ENCODE measurements at places on chromosomes 3 and 15.

DNA sequence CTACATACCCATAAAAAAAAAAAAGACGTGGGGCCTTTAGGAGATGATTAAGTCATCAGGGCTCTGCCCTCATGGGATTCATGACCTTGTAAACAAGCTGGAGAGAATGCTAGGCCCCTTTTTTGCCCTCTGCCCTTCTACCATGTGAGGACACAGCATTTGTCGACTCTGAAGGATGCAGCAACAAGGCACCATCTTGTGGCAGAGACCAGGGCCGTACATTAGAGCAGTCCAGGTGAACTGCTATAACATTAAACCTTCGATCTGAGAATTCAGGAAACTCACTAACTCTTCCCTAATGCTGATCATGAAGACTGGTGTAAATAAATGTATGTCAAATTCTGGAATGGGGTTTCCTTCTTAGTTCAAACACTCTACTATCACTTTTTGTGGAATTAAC is 30.7 kb upstream of the SIAH2 start:
- no peak for DNase-seq

DNA sequence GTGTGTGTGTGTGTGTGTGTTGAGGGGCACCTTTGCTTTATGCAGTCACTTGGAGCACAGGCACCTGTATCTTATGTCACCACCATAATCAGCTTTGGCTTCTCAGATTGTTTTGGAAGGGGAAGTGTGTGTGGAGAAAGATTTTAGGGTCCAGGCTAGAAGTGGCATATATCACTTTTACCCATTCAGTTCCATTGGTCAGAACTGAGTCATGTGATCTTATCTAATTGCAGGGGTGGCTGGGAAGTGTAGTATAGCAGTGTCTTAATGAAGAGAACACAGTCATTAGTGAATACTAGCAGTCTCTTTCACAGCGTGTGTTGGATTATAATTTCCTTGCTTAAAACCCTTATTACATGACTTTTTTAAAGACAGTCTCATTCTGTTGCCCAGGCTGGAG is 20.6 kb downstream of the NCK1 start:
- no peak for DNase-seq

- no peak for DNase-seq
Measured at GRCh38 chr3:24530471-24530870, 35.8 kb upstream of the THRB start.

DNA sequence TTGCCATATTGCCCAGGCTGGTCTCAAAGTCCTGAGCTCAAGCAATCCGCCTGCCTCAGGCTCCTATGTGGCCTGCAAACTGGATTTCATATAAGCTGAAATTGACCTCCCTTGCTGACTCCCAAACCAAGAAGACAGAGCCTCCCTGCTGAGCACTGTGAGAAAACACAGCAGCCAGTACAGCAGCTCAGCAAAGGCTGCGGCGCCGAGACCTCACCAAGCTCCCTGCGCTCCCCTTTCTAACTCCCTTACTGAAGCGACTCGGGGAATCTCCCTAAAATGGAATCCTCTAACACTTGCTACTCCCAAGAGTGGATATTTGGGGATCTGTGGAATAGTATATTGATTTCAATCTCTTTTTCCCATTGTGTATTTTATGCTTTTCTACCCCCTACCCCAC is 34.6 kb downstream of the MUC20 start:
- DNase-seq = no peak

DNA sequence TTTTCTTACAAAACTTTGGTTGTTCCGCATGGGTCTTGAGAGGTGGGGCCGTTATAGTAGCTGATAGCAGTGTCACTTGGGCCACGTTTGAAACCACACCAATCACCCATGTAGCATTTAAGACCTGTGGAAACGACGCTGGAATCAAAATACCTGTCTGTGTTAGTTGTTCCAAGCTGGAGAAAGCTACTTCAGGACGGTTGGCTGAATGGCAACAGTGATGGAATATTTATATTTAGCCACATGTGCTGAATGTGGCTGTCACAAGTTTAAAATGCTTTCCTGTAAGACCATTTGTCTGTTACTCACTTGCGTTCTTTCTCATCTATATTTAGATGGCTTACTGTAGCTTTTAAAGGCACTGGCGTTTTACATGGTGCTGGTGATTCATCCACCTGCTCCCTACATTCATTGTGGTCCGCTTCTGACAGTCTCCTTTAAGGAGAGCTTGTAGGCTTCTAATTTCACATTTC is 1.4 kb downstream of the DNAJA4 start:
- no peak for DNase-seq

- DNase-seq = no peak
Measured at GRCh38 chr3:74621581-74621980, 7.1 kb upstream of the CNTN3 start.

DNA sequence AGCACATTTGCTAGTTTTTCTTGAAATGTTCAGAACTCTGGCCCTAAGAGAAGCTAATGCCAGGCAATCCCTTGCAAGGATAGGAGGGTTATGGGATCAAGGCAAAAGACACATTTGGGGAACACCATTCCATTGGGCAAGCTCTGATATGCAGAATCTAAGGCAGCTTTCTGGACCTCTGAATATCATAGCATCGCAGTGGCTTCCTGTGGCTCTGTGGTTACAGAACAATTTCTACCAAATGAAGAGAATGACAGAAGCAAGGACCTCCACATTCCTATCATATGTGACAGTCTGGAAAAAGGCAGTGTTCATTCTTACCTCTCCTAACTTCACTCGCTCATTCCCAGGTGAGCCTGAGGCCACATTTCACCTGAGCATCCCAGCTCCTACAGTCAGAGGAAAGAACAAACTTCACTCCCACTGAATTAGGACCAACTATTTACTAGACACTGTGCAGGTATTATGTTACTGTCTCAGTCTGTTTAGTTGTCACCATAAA is 836.1 kb upstream of the CFAP20DC start:
- no peak for DNase-seq

- DNase-seq = no peak
Measured at GRCh38 chr3:45320986-45321385, 67.4 kb upstream of the LARS2 start.

- no peak for DNase-seq
Measured at GRCh38 chr3:153626158-153626557, 464.1 kb downstream of the RAP2B start.

DNA sequence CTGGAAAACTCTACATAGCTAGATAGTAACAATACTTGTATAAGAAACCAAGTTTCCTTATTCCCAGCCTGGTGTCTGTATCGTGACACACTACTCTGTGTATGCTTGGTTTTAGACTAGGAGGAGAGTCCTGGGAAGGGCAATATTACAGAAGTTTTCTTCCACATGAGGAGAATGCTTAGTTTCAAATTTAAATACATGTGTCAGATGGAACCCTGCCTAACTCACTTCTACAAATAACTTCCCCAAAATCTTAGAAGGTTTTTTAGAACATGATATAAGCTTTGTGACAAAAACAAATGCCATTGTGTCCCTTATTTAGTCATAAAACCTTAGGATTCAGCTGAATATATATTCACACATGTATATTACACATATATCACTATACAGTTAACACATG is 7.2 kb upstream of the IL20RB start:
- no peak for DNase-seq

- DNase-seq = no peak
Measured at GRCh38 chr3:78414261-78414660, 1353.5 kb downstream of the ROBO1 start.

GRCh38 chr15:75192307-75192706 is 9.4 kb upstream of the C15orf39 start:
- DNase-seq = no peak

DNA sequence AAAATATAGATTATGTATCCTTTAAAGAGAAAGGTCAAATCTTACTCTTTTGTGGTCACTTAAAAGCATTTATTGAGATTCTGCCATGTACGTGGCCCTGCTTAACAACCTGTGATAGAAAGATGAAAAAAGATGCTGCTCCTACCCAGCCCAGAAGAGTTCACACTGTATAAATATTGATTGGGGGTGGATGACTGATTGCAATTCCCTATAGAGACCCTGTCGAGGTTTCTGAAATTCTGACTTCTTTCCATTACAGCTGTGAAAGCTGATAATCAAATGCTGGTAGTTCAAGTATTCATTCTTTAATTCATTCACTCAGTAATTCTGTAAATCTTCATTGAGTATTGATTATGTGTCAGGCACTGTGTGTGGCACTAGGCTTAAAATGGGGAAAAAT is 114.1 kb upstream of the CHL1 start:
- DNase-seq = no peak

DNA sequence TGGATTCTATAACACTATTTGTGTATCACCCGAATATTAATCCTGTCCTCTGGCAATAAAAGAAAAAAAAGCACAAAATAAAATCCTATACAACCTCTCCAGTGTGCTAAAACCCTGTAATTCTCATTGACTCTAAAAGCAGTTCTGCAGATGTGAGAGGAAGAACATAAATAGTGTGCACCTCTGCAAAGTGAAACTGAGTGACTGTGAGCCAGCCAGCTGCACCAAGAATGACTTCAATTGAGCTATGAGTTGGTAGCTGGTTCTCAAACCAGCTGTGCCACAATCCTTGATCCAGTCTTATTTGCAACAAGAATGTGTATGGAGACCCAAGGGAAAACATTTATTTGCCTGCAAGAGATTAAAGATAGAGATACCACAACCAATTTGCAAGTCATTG is 31.2 kb upstream of the COL8A1 start:
- DNase-seq = no peak

- no peak for DNase-seq
Measured at GRCh38 chr3:161682715-161683114, 186.1 kb downstream of the OTOL1 start.

GRCh38 chr15:38671006-38671387 is 106.4 kb upstream of the RASGRP1 start:
- DNase-seq = no peak

DNA sequence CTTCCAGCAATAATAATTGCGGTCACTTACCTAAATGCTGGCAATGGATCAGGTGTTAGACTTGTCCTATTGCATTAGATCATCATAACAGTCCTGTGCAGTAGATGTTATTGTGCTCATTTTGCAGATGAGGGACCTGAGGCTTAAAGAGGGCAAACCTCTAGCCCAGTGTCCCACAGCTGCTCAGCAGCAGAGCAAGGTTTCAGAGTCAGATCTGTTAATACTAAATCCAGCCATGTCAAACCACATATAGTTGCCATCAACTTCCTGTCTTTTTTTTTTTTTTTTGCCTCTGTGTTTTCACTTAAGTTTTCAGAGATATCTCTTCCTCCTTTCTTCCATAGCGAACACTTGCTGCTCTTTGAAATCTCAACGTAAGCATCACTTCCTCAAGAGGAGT is 12.1 kb downstream of the FEZF2 start:
- peak; percentile 9 for DNase-seq

DNA sequence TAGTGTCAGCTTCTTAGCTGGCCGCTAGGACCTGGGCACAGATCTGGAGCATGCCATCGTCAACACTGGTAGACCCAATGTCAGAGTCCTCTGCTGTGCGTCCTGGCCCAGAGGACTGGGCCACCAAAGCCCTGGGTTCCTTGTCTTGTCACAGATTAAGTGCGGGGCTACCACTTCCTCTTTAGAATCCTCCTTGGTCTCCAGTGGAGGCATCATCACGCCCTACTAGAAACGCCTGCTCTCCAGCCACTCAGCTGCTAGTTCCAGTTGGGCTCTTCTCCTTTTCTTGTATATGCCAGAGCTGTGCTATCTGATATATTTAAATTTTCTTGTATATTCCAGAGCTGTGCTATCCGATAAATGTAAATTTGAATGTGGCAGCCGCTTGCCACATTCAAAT is 11.2 kb downstream of the PPCDC start:
- DNase-seq = no peak

- no peak for DNase-seq
Measured at GRCh38 chr3:151440940-151441339, 19.9 kb downstream of the IGSF10 start.

DNA sequence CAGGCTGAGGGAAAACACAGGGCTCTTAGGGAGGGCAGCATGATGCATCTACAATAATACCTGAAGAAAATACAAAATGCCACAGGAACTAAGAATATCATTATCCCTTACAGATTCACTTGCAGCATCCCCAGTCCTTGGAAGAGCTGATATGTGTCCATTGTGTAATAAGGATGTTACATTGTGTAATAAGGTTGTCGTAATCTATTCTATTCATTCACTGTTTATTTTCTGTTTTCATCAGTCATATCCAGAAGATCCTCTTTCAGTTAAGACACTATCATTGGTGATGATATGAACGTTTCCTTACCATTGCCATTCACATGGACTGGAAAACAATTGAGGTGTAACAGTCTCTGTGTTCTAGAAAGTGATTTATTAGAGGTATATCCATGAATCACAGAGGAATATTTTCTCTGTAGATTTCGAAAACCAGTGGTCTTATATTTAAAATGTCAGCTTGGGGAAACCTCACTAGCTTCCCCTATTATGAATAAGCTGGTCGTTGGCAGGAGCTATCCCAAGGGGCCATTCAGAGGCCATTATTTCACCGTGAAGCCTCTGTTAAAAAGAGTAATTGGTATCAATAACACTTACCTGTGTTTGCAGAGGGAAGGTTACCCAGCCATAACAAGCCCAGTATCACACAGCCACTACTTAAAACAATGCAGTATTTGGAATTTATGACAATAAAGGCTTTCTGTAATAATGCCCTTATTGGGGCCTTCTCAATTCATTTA is 241.1 kb downstream of the ZNF385D start:
- DNase-seq = no peak

- DNase-seq = no peak
Measured at GRCh38 chr3:122957707-122958689, 69.6 kb downstream of the SEMA5B start.

GRCh38 chr15:25679964-25680685 is 183.0 kb downstream of the ATP10A start:
- no peak for DNase-seq

- no peak for DNase-seq
Measured at GRCh38 chr3:108744762-108745161, 12.4 kb downstream of the RETNLB start.

- no peak for DNase-seq
Measured at GRCh38 chr3:131338948-131339640, 42.5 kb upstream of the NUDT16 start.

DNA sequence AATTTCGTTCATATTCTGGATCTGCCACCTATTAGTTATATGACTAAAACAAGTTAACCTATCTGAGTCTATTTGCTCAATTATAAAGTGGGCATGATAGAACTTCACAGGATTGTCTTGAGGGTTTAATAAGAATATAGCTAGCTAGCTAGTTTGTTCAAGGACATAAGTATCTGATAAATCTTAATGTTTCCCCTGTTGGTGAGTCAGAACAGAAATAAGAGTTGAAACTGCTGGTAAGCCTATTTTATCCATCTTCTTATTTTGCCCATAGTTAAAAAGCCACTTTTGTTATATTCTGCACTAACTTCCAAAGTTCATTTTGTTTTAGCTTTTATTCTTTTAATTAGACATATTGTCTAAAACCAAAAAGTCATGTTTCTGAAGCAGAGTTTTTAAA is 9.4 kb downstream of the SELENOT start:
- no peak for DNase-seq
